ENCODE measurements at places on chromosomes 4 and X.

- DNase-seq, result no peak
These were observed 169.6 kb upstream of the GATB start for GRCh38 chr4:151930372-151930771.

- no peak for DNase-seq
These were observed 260.7 kb downstream of the COL25A1 start for GRCh38 chr4:109041463-109042360.

GRCh38 chr4:183821076-183821853 lies 83.8 kb upstream of the STOX2 start:
- DNase-seq, result no peak

GRCh38 chr4:56906489-56907393 lies 959 bp upstream of the REST start:
- no peak for DNase-seq

GRCh38 chrX:122945328-122945727 lies 238.8 kb upstream of the GRIA3 start:
- DNase-seq, result no peak

DNA sequence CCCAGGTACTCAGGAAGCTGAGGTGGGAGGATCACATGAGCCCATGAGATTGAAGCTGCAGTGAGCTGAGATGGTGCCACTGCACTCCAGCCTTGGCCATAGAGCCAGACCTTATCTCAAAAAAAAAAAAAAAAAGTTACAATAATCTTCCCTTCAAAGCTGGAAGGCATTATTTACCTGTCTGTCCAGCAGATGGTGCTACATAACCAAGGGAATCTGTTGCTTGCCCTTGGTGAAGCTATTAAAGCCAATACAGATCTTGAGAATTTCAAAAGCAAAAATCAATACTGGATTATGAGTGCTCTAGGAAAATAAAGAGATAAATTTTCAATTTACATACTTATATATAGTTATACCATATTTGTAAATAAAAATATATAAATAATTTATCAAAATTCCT lies 25.9 kb downstream of the PKD2 start:
- DNase-seq, result peak; percentile 87

GRCh38 chrX:121886557-121886956 lies 839.1 kb downstream of the GLUD2 start:
- no peak for DNase-seq

DNA sequence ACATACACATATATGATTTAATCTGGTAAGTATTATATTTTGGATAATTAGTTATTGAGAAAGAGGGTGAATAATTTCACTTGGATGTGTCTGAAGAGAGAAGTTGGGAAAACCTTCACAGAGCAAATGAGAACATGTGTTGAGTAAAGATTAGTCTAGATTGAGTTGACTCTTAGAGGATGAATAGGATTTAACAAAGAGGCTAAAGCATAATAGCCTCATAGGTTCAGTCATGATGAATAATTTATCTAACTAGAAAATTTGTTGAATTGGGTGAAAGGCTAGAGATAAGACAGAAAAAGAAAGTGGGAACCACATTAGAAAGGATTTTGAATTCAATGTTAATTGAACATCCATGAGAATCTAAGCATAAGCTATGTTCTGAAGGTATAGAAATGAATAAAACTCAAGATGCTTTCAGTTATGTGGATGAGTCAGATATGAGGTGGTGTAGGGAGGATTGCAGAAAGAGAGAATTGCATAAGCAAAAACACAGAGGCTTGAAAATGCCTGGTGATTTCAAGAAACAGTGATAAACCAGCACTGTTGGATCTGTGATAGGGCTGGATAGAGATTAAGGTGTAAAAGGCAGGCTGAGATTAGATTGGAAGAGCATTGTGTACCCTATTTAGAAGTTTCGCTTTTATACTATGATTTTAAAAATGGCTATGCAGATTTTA lies 207.6 kb upstream of the NR3C2 start:
- DNase-seq, result peak; percentile 16

DNA sequence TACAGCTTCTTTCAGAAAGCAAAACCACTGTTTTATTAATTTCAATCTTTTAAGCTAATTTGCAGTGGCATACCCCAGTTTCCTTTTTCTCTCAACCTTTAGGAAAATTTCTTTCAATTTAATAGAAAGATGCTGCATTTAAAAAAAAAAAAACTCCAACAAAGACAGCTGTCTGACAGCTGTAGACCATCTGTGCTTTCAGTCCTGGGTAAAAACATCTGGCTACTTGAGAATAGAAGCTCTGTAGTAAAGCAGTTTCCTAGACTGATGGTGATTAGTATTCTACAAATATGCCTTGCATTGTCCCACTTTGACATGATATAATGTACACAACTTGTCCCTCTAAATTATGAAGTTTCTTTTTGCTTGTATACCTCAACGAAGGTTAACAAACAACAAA lies 197.8 kb downstream of the EDA start:
- DNase-seq, result no peak

DNA sequence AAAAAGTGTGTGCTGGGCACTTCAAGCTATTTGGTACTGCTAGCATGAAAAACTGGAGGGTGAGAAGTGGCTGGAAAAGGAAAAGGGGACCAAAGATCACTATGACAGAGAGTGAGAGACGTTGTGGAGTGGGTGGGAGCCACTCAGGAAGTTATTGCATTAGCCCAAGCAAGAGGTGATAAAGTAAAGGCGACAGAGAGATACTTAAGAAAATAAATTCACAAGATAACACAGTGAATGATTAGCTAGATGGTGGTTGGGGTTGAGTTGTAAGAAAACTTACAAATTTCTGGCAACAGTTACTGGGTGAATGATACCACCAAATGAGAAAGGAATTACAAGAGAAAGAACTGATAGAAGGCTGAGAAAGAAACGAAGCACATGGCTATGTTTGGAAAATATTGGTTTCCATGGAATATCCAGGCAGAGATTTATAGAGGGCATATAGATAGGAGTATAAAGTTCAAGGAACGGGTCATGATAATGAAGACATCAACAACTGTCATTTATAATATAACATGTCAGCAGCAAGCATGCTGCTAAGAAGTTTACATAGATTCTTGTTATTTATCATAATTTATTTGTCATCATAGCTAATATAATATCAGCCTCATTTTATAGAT lies 60.7 kb downstream of the CASK start:
- DNase-seq, result no peak

DNA sequence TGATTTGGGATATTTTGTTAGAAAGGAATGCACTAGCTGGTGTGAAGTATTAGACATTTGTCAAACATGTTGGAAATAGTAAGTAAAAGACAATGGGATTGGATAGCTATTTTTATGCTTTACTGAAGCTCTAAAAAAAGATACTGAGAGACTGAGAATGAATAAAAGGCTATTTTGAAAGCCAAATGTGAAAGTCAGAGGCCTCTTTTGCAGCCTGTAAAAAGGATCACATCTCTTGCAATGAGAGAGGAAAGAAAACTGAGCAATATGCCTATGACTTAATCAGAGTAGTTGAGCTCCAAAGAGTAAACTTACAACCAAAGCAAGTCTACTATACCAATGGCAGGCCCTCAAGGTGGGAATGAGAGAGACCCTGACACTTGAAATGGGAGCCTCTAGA lies 212.6 kb upstream of the LCORL start:
- no peak for DNase-seq

DNA sequence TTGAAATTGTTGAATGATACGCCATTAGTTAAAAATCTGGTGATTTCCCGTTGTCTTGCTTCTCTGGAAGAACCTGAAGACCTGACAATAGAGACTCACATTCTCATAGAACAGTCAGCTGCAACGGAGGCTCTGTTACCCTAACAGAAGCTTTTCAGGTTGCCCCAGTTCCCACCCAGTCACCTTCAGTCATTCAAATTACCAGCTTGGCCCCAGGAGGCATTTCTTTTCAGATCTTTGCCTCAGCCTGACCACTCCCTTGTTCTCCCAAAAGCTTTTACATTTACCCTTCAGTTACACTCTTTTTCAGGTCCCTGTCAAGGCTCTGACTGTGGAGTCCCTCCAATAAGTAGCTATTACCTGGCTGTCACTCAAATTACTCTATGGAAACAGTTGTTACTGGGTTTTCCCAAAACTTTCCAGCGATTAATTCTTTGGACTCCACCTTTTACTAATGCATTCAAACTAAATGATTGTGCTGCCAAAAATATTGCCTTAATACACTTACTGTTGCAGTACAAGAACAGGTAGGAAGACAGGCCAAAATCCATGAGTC lies 162.2 kb upstream of the FTHL17 start:
- DNase-seq, result no peak

- DNase-seq, result no peak
These were observed 191.8 kb downstream of the PDGFC start for GRCh38 chr4:156779774-156780173.

- DNase-seq, result no peak
These were observed 14.0 kb downstream of the EPGN start for GRCh38 chr4:74322301-74322700.

DNA sequence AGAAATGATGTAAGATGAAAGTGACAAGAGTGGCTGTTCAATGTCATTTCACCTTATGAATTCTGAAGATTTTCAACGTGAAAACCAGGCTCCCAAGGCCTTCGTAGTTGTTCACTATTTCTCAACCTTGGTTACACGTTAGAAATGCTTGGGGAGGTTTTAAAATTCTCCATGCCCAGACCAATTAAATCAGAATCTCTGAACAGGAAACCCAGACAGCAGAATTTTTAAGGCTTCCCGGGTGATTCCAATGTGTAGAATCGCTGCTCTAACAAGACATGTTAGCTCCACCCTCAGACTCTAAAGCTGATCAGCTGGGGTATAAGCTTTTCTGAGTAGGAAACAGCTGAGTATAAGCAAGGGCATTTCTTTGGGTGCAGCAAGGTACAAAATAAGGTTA lies 160.4 kb upstream of the TET2 start:
- DNase-seq, result no peak

- DNase-seq, result peak; percentile 71
These were observed 6.7 kb upstream of the ERCC6L start for GRCh38 chrX:72245461-72246089.

DNA sequence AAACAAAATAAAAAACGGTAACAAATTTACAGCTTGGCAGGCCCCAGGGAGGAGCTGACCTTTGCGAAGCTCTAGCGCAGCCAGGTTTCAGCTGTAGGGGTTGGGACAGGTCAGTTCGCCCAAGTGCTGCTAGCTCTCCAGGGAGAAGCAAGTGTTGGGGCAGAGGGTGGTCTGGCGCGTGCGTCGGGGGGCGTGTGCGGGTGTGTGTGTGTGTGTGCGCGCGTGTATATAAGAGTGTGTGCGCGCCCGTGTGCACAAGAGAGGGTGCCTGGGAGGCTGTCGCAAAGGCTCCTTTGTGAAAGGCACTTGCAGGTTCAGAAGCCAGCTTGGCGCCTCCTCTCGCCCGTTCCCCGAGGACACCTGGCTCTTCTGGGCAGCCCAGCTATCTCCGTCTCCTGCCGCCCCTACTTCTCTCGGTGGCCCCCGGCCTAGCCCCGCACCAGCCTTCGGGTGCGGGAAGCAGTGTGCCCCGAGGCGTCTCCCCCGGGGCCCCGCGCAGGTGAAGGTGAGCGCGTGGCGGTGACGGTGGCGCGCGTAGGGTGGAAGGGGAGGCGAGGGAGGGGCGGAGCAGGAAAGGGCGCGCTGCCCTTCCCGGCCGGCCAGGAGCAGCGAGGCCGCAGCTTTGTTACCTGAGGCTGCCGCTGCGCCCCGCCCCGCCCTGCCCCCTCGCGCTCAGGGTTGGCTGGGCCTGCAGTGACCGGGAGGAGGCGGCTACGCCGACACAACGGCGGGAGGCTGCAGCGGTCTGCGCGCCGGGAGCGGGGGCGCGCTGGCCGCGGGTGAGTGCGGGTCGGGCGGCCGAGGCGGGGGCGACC lies at the start of gene FHDC1:
FHDC1 (plus strand) TSS at position 693 of the 815 bp plus-strand sequence. CDS start 6,735 bp downstream, outside the sequence.
- no peak for DNase-seq

- no peak for DNase-seq
These were observed 78.0 kb downstream of the ACOX3 start for GRCh38 chr4:8362483-8362882.

GRCh38 chrX:99137488-99137887 lies 1272.6 kb downstream of the PCDH19 start:
- DNase-seq, result no peak

GRCh38 chrX:43870758-43871419 lies 11.4 kb downstream of the MAOB start:
- no peak for DNase-seq

GRCh38 chr4:66489783-66490452 lies 819.6 kb upstream of the EPHA5 start:
- no peak for DNase-seq

- no peak for DNase-seq
These were observed 74.8 kb downstream of the HTRA3 start for GRCh38 chr4:8344377-8344776.

DNA sequence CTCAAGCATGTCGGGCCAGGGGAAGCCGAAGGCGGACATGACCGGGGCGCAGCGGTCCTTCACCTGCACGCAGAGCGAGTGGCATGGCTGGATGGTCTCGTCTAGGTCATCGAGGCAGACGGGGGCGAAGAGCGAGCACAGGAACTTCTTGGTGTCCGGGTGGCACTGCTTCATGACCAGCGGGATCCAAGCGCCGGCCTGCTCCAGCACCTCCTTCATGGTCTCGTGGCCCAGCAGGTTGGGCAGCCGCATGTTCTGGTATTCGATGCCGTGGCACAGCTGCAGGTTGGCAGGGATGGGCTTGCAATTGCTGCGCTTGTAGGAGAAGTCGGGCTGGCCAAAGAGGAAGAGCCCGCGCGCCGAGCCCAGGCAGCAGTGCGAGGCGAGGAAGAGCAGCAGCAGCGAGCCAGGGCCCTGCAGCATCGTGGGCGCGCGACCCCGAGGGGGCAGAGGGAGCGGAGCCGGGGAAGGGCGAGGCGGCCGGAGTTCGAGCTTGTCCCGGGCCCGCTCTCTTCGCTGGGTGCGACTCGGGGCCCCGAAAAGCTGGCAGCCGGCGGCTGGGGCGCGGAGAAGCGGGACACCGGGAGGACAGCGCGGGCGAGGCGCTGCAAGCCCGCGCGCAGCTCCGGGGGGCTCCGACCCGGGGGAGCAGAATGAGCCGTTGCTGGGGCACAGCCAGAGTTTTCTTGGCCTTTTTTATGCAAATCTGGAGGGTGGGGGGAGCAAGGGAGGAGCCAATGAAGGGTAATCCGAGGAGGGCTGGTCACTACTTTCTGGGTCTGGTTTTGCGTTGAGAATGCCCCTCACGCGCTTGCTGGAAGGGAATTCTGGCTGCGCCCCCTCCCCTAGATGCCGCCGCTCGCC lies at the start of gene SFRP2:
SFRP2 (minus strand) TSS at position 671 of the 864 bp plus-strand sequence; CDS start at position 423, 248 bp downstream.
- DNase-seq, result no peak

DNA sequence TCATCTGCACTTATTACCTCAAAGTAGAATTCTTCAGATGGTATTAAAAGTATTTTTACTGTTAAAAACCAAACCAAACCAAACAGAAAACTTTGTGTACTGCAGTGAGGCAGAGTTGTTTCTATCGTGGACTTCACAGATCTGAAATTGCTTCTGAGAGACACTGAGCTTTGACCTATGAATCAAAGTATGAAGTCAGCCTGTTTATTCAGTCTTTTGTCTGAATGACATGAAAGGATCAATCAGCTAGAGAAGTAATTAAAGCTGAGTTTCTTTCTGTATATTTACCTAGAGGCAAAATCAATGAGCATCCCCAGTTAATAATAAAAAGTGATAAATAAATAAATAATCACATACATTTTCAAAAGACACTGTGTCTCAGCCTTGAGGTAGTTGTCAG lies 2121.0 kb downstream of the PCDH7 start:
- DNase-seq, result no peak

Measured in Karpas-422 (cell line).